ENCODE measurements at places on chromosomes 12 and 14.

- DNase-seq: no peak
These were observed 87.0 kb downstream of the ERC1 start for GRCh38 chr12:1078002-1078401.

GRCh38 chr14:28157887-28158791, 608.4 kb upstream of the FOXG1 start:
- DNase-seq: no peak

DNA sequence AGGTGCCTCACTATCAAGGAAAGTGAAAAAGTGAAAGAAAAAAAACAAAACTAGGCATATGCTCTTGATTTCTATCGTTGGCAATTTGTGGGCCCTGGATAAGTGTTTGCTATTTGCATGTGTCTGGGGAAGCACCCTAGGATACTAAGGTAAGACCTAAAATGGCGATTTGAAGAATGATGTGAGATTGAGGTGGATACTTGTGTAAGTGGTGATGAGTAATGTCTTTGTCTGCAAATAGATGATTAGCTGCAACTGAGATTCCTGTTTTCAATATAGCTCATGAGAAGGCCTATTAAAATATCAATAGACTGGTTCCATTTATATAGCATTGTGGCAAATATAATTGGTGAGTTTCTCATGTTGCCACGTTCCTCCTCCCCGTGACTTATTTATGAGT, 261.7 kb downstream of the NEDD1 start:
- peak; percentile 51 for DNase-seq

GRCh38 chr14:75725481-75725880, 64.4 kb downstream of the TTLL5 start:
- DNase-seq: no peak

GRCh38 chr12:31323391-31324115, 2.4 kb downstream of the SINHCAF start:
- DNase-seq: peak; percentile 61

GRCh38 chr12:123715195-123715594, 3.0 kb downstream of the ATP6V0A2 start:
- no peak for DNase-seq
